CD4-positive, alpha-beta T cell (primary cell): ENCODE measurements at places on chromosomes 4 and X.
A peak's percentile ranks its signal among the peaks of the same experiment; 100 is the strongest.

DNA sequence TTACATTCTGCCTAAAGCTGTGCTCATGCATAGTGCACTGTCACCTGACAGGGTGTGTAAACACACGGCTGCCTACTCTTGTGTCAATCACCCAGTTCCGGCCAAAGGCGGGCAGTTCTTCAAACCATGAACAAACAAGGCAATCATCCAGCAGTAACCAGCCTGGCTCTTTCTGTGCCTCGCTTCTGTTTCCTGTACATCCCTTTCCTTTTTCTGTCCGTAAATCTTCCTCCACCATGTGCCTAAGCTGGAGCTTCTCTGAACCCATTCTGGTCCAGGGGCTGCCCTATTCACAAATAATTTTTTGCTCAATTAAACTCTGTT is 60.8 kb upstream of the CBR4 start:
- H3K27me3 ChIP-seq, result no peaks in the 10 kb centered on the region
- DNase-seq, result no peak
- no peaks in the 10 kb centered on the region for H3K36me3 ChIP-seq
- no peak overlapping the region for H3K27ac ChIP-seq

DNA sequence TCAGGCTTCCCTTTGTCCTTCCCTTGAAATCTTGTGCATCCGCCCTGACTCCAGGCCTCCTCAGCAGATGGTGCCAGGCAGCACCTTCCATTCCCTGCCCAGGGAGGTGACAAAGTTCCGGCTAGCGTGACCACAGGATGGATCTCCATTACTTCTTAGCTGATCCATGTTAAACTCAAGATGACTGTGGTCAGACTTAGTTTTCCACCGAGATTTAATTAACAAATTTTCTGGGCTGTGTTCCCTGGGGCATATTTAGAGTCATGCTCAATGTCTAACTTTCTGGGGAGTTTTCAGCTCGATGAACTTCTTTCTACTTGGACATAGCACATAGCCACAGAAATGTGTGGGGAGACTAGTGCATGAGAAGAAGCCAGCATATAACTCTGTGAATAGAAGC is 215.1 kb upstream of the SFRP2 start:
- no peak overlapping the region for H3K4me3 ChIP-seq
- no peaks in the 10 kb centered on the region for H3K4me1 ChIP-seq
- no peak for DNase-seq
- H3K27ac ChIP-seq, result no peak overlapping the region
- H3K27me3 ChIP-seq, result no peaks in the 10 kb centered on the region

DNA sequence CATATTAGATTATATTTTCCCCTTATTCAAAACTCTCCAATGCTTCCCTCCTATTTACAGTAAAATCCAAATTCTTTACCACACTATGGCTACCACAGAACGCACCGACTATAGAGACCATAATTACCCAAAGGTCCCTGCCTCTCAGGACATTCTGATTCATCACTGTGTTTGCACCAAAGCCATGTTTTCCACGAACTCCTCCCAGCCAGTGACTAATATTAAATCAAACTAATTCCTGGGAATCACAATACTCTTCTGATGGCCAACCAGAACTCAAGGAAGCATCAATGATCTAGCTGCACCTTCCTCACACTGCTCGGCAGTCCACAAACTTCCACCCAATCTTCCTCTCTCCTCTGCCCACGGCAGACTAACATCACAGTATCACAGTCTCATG is 24.2 kb upstream of the EDNRA start:
- H3K27ac ChIP-seq, result no peak overlapping the region
- no peaks in the 10 kb centered on the region for H3K27me3 ChIP-seq
- no peaks in the 10 kb centered on the region for H3K36me3 ChIP-seq
- H3K4me3 ChIP-seq, result no peak overlapping the region
- DNase-seq, result no peak
- H3K4me1 ChIP-seq, result no peaks in the 10 kb centered on the region

DNA sequence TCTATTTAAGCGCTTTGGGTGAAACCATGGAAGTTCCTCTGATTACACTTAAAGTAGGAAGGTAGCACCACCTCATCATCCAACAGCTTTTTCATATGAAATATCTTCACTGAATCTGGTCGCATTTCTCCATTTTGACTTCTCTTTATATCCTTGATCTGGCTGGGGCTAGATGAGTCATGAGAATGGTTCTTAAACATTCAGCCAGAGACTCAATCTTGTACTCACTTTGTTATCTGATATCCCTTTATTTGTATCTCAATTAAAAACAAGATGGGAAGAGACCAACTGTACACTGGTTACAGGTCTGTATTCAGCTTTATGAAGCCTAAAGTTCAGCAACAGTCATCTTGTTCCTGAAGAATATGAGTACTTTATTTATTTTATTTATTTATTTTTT is 84.9 kb downstream of the CBLL2 start:
- no peak for DNase-seq
- H3K27me3 ChIP-seq, result no peaks in the 10 kb centered on the region

- DNase-seq, result no peak
- no peak overlapping the region for H3K27ac ChIP-seq
- no peak overlapping the region for H3K4me3 ChIP-seq
- H3K36me3 ChIP-seq, result no peaks in the 10 kb centered on the region
- no peaks in the 10 kb centered on the region for H3K27me3 ChIP-seq
Observed at GRCh38 chr4:165537028-165537648, 158.3 kb downstream of the CPE start.

- no peak for DNase-seq
- H3K4me1 ChIP-seq, result peaks cover 9% of the 10 kb centered on the region
- H3K4me3 ChIP-seq, result no peak overlapping the region
- no peaks in the 10 kb centered on the region for H3K27me3 ChIP-seq
Observed at GRCh38 chr4:6885953-6886557, 23.6 kb upstream of the TBC1D14 start.

- no peak overlapping the region for H3K27ac ChIP-seq
- H3K4me1 ChIP-seq, result peaks cover 10% of the 10 kb centered on the region
- no peak overlapping the region for H3K4me3 ChIP-seq
- DNase-seq, result no peak
- H3K27me3 ChIP-seq, result no peaks in the 10 kb centered on the region
Observed at GRCh38 chrX:24166078-24166477, 16.5 kb downstream of the ZFX start.

- H3K36me3 ChIP-seq, result no peaks in the 10 kb centered on the region
- H3K4me1 ChIP-seq, result peaks cover 15% of the 10 kb centered on the region
- DNase-seq, result no peak
- H3K27ac ChIP-seq, result no peak overlapping the region
- no peak overlapping the region for H3K4me3 ChIP-seq
- H3K27me3 ChIP-seq, result peaks cover 33% of the 10 kb centered on the region
Observed at GRCh38 chr4:76687746-76688448, 210.0 kb downstream of the SOWAHB start.

GRCh38 chr4:86961116-86961515 is 26.3 kb downstream of the AFF1 start:
- H3K27ac ChIP-seq, result no peak overlapping the region
- peaks cover 10% of the 10 kb centered on the region for H3K36me3 ChIP-seq
- H3K4me1 ChIP-seq, result no peaks in the 10 kb centered on the region
- H3K4me3 ChIP-seq, result no peak overlapping the region
- DNase-seq, result no peak

- peaks cover 16% of the 10 kb centered on the region for H3K4me1 ChIP-seq
- peak within 1 kb of the TSS; percentile 21 for H3K4me3 ChIP-seq
- H3K27ac ChIP-seq, result no peak within 1 kb of the TSS
- peaks cover 34% of the 10 kb centered on the region for H3K27me3 ChIP-seq
- no peak for DNase-seq
Observed at GRCh38 chr4:81030061-81030980, at the start of gene BMP3. BMP3 (plus strand) TSS chr4:81030708; CDS start chr4:81031285, 577 bp downstream.

DNA sequence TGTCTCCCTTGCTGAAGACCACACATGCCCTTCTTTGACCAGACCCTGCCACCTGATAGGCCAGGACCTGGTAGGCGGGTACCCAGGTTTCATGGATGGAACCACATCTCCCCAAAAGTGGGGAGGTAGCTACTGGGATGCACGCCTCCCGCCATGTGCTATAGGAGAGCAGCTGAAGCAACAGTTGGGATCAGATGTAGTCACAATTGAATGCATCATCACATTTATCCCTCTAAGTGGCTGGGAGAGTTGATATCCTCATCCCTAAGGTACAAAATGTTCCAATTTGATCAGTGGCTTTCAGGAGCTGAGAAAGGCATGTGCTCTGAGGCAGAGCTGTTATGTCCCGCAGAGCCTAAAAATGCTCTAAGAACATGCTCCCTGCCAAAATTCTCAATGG is 54.0 kb upstream of the MTM1 start:
- DNase-seq, result no peak
- no peaks in the 10 kb centered on the region for H3K27me3 ChIP-seq
- H3K36me3 ChIP-seq, result no peaks in the 10 kb centered on the region
- H3K27ac ChIP-seq, result no peak overlapping the region
- no peak overlapping the region for H3K4me3 ChIP-seq
- no peaks in the 10 kb centered on the region for H3K4me1 ChIP-seq

- DNase-seq, result no peak
- H3K4me3 ChIP-seq, result no peak overlapping the region
- no peaks in the 10 kb centered on the region for H3K36me3 ChIP-seq
- H3K4me1 ChIP-seq, result no peaks in the 10 kb centered on the region
- H3K27ac ChIP-seq, result no peak overlapping the region
Observed at GRCh38 chr4:137627739-137628460, 95.6 kb upstream of the PCDH18 start.

- H3K4me1 ChIP-seq, result no peaks in the 10 kb centered on the region
- DNase-seq, result no peak
- H3K36me3 ChIP-seq, result no peaks in the 10 kb centered on the region
- no peak overlapping the region for H3K4me3 ChIP-seq
Observed at GRCh38 chr4:189088780-189089179, 851.9 kb upstream of the FRG1 start.

- H3K36me3 ChIP-seq, result peaks cover 13% of the 10 kb centered on the region
- H3K27ac ChIP-seq, result peak overlapping the region; percentile 25
- H3K4me3 ChIP-seq, result no peak overlapping the region
- H3K27me3 ChIP-seq, result no peaks in the 10 kb centered on the region
Observed at GRCh38 chr4:87101543-87102199, 118.7 kb downstream of the KLHL8 start.

- no peak for DNase-seq
- H3K27me3 ChIP-seq, result no peaks in the 10 kb centered on the region
- H3K27ac ChIP-seq, result no peak overlapping the region
- no peaks in the 10 kb centered on the region for H3K36me3 ChIP-seq
- no peak overlapping the region for H3K4me3 ChIP-seq
- H3K4me1 ChIP-seq, result no peaks in the 10 kb centered on the region
Observed at GRCh38 chrX:24859211-24859841, 156.4 kb downstream of the ARX start.

GRCh38 chrX:65702956-65703355 is 35.5 kb downstream of the MSN start:
- no peak overlapping the region for H3K4me3 ChIP-seq
- no peaks in the 10 kb centered on the region for H3K27me3 ChIP-seq

DNA sequence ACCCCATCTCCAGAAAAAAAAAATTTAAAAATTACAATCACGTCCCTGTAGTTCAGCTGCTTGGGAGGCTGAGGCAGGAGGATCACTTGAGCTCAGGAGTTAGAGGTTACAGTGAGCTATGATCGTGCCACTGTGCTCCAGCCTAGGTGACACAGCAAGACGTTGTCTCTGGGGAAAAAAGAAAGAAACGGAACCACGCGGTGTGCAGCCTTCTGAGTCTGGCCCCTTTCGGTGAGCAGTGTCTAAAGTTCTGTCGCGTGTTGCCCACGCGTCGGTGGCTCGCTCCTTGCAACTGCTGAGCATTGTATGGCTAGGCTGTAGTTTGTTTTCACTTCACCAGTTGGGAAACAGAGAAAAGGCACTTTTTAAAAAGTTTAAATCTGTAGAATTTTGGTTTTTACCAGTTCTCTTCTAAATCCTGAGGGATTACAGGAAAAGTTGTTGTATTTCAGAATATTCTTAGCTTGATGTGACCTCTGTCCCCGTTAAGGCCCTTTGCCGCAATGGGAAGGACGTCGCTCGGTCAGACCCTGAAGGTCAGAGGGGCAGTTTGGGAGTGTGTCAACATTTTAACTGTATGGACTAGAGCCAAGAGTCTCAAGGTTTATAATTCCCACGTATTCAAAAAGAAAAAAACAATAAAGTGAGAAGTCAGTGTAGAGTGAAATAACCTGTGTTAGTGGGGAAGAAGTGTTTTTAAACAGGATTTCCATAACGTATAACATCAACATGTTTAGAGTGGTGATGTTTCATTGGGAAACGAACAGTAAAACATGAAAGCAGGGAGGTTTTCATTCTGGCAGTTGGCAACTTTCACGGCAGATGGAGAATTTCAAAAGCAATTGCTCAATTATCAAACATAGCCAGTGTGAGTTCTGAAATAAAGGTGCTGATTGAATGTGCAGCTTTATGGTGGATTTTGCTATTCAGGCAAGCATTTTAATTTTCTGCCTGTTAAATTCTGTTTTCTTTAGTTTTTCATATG is 45.8 kb upstream of the MSANTD1 start:
- no peaks in the 10 kb centered on the region for H3K27me3 ChIP-seq
- H3K4me3 ChIP-seq, result peak overlapping the region; percentile 26
- DNase-seq, result peak; percentile 8
- H3K36me3 ChIP-seq, result peaks cover 38% of the 10 kb centered on the region

- no peaks in the 10 kb centered on the region for H3K27me3 ChIP-seq
- H3K36me3 ChIP-seq, result no peaks in the 10 kb centered on the region
- no peak overlapping the region for H3K27ac ChIP-seq
- no peak overlapping the region for H3K4me3 ChIP-seq
Observed at GRCh38 chrX:54776987-54777672, 20.9 kb downstream of the ITIH6 start.

DNA sequence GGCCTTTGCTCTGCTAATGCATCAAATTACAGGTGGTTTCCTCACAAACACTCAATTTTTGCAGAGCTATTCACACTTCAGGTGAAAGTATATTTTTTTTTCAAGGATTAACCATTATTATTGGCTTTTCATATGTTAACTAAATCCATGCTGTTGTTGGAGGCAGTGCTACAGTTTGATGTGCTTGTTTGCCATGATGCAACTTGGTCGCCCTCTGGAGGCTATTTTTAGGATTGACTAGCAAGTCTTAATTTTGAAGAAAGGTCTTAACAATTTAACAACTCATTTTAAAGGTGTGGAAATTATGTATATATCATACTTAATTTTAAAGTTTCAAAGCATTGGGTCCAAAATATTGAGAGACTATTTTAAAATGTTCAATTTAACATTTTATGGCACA is 168.8 kb upstream of the FAM47A start:
- no peak overlapping the region for H3K4me3 ChIP-seq
- no peaks in the 10 kb centered on the region for H3K4me1 ChIP-seq
- no peak overlapping the region for H3K27ac ChIP-seq
- H3K27me3 ChIP-seq, result no peaks in the 10 kb centered on the region

DNA sequence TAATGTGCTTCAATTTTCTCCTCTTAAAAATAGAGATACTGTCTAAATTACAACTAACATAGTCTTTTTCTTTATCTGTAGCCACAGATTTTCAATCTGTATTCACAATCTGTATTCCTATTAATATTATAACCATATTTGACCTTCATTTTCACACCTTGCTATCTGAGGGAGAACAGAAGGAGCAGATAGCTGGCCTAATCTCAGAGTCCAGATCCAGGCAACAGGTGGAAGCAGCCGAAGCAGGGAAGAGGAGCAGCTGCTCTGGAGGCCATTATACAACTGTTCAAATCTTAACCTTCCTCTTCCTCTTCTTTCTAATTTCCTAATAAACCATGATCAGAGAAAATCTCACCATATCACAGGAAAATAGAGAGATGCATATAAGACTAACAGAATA is 14.2 kb downstream of the SEPSECS start:
- H3K4me3 ChIP-seq, result no peak overlapping the region
- H3K4me1 ChIP-seq, result no peaks in the 10 kb centered on the region
- H3K27me3 ChIP-seq, result no peaks in the 10 kb centered on the region
- no peak overlapping the region for H3K27ac ChIP-seq

GRCh38 chrX:15971696-15972095 is 117.1 kb upstream of the AP1S2 start:
- H3K27me3 ChIP-seq, result no peaks in the 10 kb centered on the region
- H3K27ac ChIP-seq, result no peak overlapping the region
- no peak for DNase-seq
- H3K36me3 ChIP-seq, result no peaks in the 10 kb centered on the region

GRCh38 chrX:11257711-11258110 is 35.5 kb upstream of the AMELX start:
- H3K27ac ChIP-seq, result no peak overlapping the region
- no peak for DNase-seq
- no peaks in the 10 kb centered on the region for H3K27me3 ChIP-seq
